ENCODE measurements at places on chromosomes 13 and 19.

DNA sequence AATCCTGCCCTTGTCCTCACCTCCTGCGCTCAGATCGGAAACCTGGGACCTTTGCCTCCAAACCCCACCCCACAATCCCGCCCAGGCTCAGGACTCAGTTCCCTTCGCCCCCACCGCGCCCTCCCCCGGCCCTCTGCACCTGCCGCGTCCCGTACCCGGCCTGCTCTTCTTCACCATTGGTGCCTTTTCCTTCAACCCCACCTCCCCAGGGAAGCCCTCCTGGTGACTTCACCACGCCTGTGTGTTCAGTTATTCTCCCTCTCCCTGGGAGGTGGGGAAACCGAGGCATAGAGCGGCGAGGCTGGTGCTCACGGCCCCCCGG lies 19.3 kb upstream of the TCF3 start:
- DNase-seq = no peak

DNA sequence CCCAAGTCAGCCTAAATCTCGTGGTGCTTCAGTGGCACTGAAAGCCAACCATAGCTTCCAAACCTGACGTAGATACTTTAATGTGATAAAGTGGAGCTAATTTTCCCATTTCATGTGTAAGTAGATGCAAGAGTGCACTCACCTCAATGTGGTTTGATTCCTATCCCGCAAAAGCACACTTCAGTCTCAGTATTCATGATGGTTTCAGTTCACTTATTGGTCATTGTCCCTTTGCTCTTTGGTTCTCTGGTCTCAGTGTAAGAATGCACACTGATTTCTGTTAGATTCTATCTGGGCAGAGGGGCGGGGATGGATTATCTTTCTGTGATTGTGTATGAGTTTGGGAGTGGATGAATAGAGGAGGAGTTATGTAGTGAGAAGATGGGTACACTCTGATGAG lies 340.6 kb downstream of the KCNRG start:
- DNase-seq = no peak

- no peak for DNase-seq
Measured at GRCh38 chr13:21671620-21672286, 880 bp downstream of the FGF9 start.

DNA sequence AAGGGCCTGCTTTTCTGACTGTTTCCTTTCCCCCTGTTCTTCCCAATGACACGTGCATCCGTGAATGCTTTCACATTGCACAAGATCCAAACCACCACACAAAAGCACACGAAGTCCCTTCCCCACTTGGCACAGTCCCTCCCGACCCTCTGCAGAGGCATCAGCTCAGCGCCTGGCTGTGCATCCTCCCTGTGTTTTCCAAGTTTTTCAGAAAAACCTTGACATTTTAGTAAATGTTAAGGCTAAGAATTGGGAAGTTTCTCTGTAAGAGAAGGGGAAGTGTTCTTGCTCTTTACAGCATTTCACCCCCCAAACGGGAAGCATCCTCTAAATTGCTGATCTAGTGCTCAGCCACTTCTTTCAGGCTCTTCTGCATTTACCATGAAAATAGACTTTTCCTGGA lies 94.5 kb upstream of the TM9SF2 start:
- no peak for DNase-seq

- no peak for DNase-seq
Measured at GRCh38 chr13:110297011-110297410, 9.9 kb downstream of the COL4A1 start.

GRCh38 chr19:50377517-50377916 lies 1.3 kb downstream of the NR1H2 start:
- DNase-seq = no peak

GRCh38 chr13:95212983-95213850 lies 88.0 kb downstream of the ABCC4 start:
- no peak for DNase-seq

GRCh38 chr19:46469541-46470185 lies 1.7 kb downstream of the PNMA8A start:
- no peak for DNase-seq

GRCh38 chr13:113105032-113105920 lies at the start of gene F7:
TSS of gene F7 (plus strand) at chr13:113105791. CDS start at chr13:113105842, 51 bp downstream.
- DNase-seq = no peak

DNA sequence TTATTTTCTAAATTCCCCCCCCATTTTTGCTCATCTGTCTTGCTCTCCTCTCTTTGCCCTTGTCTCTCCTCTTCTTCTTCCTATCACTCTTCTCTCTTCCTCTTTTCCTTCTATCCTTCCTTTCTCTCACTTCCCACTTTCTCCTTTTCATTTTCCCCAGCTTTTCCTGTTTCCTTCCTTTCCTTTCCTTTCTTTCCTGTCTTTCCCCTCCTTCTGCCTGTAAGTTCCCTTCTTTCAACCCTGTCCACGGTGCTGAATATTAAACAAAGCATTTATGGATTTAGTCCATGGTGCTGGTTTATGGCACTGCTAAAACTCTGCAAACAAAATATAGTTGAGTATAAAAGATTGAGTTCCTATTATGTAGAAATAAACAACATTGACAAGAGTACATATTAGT lies 27.6 kb downstream of the SCEL start:
- DNase-seq = no peak

Data from NCI-H1092 (cell line).